Pancreas (tissue), 10 donors: ENCODE measurements at places on chromosomes 12 and 14.
A peak's percentile ranks its signal among the peaks of the same experiment; 100 is the strongest.

GRCh38 chr12:62525271-62525670 is 58.6 kb downstream of the MON2 start:
- no peak for DNase-seq

DNA sequence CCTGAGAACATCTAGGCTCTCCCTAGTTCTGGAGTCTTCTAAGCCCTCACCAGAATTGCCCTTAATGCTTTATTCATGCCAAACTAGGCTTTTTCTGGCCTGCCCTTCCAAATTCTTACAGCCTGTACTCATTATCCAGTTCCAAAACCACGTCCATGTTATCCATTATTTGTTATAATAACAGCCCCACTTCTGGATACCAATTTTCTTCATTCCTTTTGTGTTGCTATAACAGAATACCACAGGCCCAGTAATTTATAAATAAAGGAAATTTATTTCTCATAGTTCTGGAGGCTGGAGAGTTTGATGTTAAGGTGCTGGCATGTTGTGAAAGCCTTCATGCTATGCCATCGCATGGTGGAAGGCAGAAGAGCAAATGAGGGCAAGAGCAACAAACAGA is 68.0 kb upstream of the AMIGO2 start:
- no peak for DNase-seq

DNA sequence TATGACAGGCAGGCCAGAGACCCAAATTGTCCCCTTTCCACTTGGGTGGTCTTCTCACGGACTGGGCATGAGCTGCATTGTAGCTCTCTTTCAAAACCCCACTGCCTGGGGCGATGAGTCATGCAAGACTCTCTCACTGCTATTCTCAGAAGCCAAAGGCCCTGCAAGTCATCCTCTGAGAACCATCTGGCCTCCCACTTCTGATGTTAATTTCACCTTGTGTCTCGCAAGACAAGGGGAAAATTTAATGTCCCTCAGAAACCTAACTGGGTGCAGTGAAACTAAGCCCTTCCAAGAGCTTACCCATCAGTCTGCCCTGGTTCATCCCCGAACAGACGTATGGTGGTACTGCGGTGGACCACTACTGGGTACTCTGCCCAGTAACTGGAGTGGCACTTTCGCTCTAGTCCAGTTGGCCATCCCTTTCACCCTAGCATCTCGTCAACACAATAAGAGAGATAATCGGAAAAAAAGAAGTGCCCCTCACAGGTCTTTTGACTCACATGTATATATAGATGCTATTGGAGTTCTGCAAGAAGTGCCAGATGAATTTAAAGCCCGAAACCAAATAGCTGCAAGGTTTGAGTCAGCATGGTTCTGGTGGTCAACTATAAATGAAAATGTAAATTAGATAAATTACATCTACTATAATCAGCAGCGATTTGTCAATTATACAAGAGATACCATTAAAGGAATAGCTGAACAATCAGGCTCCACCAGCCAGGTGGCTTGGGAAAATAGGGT is 31.3 kb upstream of the LALBA start:
- DNase-seq, result no peak

DNA sequence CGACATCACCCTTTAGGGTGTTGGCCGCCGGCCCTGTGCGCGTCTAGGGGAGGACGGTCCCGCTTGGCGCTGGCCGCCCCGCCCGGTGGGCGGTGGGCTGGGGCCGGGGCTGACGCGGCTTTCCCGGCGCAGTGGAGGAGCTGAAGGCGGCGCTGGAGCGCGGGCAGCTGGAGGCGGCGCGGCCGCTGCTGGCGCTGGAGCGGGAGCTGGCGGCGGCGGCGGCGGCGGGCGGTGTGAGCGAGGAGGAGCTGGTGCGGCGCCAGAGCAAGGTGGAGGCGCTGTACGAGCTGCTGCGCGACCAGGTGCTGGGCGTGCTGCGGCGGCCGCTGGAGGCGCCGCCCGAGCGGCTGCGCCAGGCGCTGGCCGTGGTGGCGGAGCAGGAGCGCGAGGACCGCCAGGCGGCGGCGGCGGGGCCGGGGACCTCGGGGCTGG is 3.6 kb downstream of the TNFAIP2 start:
- peak; percentile 86 for DNase-seq

DNA sequence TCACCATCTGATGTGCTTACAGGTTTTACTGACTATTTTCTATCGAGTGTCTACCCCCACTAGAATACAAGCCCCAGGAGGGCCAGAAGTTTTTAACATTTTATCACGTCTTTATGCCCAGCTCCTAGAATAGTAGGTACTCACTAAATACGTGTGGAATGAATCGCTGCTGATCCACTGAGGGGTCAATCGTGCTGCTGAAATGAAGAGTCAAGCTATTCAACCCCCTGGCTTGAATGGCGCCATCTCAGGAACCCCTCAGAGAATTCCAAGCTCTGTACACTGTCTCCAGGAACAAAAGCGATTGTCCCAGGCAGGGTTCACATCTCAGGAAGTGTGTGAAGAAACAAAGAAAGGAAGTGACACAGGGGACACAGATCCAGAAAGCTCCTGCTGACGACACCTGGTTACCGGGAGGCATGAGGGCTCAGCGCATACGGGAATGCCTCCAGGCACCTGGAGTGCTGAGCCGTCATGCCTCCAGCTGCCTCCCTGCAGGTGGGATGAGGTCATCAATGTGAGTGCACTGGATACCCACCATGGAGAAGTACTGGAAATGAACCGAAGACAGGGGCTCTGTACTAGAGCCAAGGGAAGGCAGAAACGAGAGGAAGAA is 45.6 kb downstream of the PITPNM2 start:
- no peak for DNase-seq
